NCI-H2029 (cell line): ENCODE measurements at places on chromosomes 1 and 21.

DNA sequence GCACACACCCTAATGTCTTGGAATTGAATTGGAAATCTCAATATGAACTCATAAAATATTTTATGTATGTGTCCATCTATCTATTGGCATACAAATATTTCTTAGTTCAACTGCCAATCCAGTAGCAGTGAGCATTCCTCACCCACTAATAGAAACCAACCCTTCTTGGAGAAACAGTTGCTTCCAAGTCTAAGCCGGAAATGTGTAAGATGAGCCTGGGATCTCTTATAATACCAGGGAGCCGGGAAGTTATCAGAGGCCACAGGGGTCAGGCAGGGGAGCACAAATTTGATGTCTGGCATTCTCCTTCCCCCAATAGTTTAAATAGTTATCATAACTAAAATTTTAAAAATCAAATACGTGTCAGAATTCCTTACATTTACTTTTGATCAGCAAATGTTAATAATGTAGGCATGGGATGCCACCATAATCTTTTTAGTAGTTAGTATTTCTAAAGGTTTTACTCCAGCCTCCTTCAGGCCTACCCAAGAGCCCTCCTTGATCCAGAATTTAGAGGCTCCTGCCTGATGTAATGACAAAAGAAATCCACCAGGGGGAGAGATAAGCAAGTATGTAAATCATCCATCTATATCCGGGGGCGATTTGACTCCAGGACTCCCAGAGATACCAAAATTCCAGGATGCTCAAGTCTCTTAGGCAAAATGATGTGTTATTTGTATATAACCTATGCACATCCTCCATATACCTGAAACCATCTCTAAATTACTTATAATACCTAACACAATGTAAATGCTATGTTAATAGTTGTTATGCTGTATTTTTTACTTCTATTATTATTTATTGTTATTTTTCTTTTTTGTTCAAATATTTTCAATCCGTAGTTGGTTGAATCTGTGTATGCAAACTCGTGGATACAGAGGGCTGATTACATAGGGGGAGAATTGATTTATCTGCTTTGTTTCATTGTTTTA is 218.7 kb upstream of the COA6 start:
- peak; percentile 43 for DNase-seq

- DNase-seq = no peak
Observed at GRCh38 chr1:95323123-95323522, 89.1 kb downstream of the RWDD3 start.

DNA sequence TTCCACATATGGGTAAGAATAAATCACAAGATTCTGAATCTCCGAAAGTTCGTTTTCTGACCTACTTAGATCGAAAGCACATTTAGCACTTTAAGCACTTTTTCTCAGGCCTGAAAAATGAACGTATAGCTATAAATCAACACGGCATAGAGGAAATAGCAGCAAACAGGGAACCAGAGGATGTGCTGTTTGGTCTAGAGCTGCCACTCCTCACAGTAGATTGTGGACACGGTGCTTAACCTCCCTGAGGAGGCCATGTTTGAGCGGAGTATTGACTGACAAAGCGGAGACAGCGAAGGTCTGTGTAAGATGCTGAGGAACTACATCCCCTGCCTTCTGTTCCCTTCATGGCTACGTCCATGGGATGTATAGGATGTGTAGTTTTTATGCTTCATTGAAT is 452.8 kb upstream of the NCAM2 start:
- DNase-seq = no peak

DNA sequence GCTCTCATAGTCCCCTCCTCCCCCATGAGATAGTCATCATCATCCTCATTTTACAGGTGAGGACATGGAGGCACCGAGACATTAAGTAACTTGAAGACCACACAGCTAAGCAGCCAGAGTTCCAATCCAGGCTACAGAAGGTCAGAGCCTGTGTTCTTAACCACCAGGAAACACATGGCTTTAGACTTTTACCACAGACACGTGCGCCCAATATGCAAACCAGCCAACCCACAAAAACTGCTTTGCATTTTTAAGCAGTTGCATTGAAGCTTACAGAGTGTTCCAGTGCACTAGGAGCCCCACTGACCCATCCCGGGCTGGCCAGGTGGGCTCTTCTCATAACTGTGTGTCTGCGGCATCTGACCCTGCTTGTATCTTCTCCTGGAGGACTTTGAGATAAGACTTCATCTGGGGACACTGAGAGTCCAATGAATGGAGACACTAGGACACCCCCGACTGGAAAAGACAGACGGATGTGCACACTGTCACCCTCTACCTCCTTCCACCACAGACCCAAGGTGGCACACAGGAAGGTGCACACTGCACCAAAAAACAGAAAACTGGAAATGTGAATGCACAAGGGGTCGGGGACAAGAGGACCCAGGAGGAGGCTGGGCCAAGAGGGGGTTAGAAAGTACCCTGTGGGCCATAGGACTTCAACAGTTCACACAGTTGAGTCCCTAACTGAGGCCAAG is 56.4 kb downstream of the ETS2 start:
- no peak for DNase-seq

GRCh38 chr21:41725421-41726031 is 41.3 kb downstream of the RIPK4 start:
- DNase-seq = no peak

DNA sequence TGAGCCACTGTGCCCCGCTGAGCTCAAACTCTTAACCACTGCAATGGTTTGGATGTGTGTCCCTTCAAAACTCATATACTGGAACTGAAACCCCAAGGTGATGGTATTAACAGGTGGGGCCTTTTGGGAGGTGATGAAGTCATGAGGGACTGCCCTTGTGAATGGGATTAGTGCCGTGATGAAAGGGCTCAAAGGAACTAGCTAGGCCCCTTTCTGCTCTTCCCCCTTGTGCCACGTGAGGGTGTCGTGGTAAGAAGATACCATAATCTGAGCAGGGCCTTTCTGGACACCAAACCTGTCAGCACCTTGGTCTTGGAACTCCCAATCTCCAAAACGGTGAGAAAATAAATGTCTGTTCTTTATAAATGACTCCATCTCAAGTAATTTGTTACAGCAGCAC is 45.5 kb upstream of the SPOCD1 start:
- DNase-seq = no peak

DNA sequence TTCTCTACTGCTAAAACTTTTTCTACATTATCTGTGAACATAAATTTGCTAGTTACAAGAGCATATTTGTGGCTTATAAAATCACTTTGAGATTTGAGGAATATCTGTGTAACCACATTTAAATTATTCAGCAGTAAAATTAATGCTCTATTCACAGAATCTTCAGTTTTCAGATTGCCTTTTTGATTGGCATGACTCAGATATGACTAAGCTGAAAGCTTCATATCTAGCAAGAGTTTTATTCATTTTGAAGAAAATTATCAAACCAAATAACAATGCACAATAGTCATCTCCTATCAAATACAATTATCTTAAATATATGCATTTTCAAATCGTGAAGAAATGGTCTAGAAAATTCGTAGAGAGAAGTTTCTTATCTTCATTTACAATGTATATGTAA is 1498.2 kb upstream of the B3GALT2 start:
- DNase-seq = no peak

- DNase-seq = no peak
Observed at GRCh38 chr1:192905049-192905448, 96.2 kb downstream of the RGS2 start.

DNA sequence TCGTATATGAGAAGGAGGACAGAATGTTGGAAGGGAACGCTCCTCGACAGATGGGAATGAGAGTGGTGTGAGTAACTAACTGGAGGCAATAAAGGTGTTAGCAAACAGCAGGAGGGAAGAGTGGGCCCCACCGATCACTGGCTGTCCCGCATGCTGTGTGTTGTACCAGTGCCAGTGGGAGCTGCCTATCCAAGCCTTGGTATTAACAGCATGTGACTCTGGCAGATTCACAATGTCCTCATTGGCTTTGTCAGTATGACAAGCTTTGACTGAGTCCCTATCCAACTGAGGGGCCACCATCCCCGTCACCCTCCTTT is 188.3 kb downstream of the NRIP1 start:
- no peak for DNase-seq

- peak; percentile 22 for DNase-seq
Observed at GRCh38 chr1:9004700-9005394, 21.4 kb downstream of the SLC2A7 start.

GRCh38 chr1:68600049-68600661 is 103.3 kb upstream of the DEPDC1 start:
- peak; percentile 1 for DNase-seq

GRCh38 chr1:88990426-88990825 is 2.0 kb downstream of the KYAT3 start:
- no peak for DNase-seq

DNA sequence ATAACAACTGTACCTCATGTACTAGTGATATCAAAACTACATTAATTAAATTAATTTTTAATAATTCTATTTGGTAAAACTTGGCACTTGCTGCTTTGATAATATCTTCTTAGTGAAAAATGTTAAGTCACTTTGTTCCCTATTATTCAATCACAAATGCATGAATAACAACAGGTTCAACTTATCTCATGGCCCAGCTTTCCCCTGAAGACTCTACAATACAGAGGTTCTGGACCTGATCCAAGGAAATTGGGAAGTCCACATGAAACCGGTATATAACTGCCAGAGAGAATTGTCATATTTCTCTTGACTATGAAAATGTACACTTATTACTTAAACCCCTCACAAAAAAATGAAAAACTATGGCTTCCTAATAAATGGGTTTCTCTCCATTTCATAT is 33.9 kb upstream of the PTPRC start:
- no peak for DNase-seq

DNA sequence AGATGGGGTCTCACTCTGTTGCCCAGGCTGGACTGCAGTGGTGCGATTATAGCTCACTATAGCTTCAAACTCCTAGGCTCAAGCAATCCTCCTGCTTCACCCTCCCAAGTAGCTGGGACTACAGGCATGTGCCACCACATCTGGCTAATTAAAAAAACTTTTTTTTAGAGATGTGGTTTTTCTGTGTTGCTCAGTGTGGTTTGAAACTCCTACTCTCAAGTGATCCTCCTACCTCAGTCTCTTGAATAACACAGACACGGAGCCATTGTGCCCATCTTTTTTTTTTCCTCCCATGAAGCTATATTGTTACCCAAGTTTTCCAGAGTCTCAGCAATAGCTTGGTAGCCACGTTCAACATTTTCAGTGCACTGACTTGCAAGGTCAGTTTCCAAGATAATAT is 2.7 kb downstream of the GIPC2 start:
- no peak for DNase-seq

GRCh38 chr1:26145041-26145959 is 13.6 kb upstream of the FAM110D start:
- peak; percentile 74 for DNase-seq

- no peak for DNase-seq
Observed at GRCh38 chr1:6958407-6959030, 173.3 kb downstream of the CAMTA1 start.

DNA sequence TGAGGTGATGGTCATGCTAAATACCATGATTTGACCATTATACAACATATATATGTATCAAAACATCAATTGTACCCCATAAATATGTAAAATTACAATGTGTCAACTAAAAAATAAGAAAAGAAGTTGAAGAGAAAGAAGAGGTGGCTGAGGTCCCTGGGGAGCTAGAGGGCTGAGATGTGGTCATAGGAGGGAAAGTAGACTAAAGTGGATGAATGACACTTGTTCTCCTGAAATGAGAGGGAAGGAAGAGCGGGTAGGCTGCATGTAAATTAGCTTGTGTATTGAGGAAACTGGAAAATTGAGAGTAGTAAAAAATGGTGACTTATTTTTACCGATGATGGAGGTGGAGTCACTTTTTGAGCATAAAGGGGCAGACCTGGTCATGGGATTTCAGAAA is 117.0 kb downstream of the ST6GALNAC3 start:
- DNase-seq = no peak

GRCh38 chr1:175203570-175204068 is 11.0 kb upstream of the KIAA0040 start:
- no peak for DNase-seq
